ENCODE measurements at places on chromosomes 2 and 18. TPM values are rescaled to one million over a fixed set of nuclear protein-coding genes. Genes with fewer than 3 reads are reported as not detected.

CRACDL gene
- 8.0 TPM for total RNA-seq

NAT8 gene
- not detected for total RNA-seq

BOLL gene
- not detected for total RNA-seq

WNT10A gene
- 0.17 TPM for total RNA-seq

SERPINB13 gene
- total RNA-seq: not detected

TNS1 gene
- total RNA-seq: 121 TPM

ATAD2B gene
- total RNA-seq: 27.9 TPM

SETBP1 gene
- 15.0 TPM for total RNA-seq

TMEM247 gene
- not detected for total RNA-seq

EFEMP1 gene
- total RNA-seq: 40.8 TPM

CFAP65 gene
- 0.46 TPM for total RNA-seq

CRYGC gene
- not detected for total RNA-seq

PROM2 gene
- total RNA-seq: 24.4 TPM

LOXHD1 gene
- total RNA-seq: not detected

DLGAP1 gene
- total RNA-seq: 4.1 TPM

GREB1 gene
- 1.4 TPM for total RNA-seq

GAREM2 gene
- total RNA-seq: 6.7 TPM

ABCG8 gene
- total RNA-seq: 0.49 TPM

WNT6 gene
- 0.41 TPM for total RNA-seq

IL36RN gene
- total RNA-seq: not detected

TRMT61B gene
- total RNA-seq: 12.4 TPM

INPP4A gene
- 19.1 TPM for total RNA-seq

PER2 gene
- 22.6 TPM for total RNA-seq

HOXD13 gene
- 1.1 TPM for total RNA-seq

NGEF gene
- total RNA-seq: 67.5 TPM

C1QL2 gene
- total RNA-seq: not detected

TFPI gene
- 46.7 TPM for total RNA-seq

CNGA3 gene
- total RNA-seq: 0.63 TPM

PMS1 gene
- 13.5 TPM for total RNA-seq

MC2R gene
- not detected for total RNA-seq

CD8B2 gene
- 0.16 TPM for total RNA-seq

AGXT gene
- total RNA-seq: 1.0 TPM

THSD7B gene
- total RNA-seq: 0.85 TPM

Measured in mucosa of descending colon (tissue), 3 donors.